Activated T-helper 1 cell treated with anti-CD3 and anti-CD28 coated beads, Interleukin-12 subunit alpha, Interleukin-12 subunit beta, Interleukin-2, Interleukin-4 antibody, amounts not matched to agents 30 ng/mL and 10 ng/mL and 1 ng/mL, durations not matched to agents 14 hours and 24 hours and 36 hours (primary cell): ENCODE measurements at places on chromosomes 2 and 18.
A peak's percentile ranks its signal among the peaks of the same experiment; 100 is the strongest.

DNA sequence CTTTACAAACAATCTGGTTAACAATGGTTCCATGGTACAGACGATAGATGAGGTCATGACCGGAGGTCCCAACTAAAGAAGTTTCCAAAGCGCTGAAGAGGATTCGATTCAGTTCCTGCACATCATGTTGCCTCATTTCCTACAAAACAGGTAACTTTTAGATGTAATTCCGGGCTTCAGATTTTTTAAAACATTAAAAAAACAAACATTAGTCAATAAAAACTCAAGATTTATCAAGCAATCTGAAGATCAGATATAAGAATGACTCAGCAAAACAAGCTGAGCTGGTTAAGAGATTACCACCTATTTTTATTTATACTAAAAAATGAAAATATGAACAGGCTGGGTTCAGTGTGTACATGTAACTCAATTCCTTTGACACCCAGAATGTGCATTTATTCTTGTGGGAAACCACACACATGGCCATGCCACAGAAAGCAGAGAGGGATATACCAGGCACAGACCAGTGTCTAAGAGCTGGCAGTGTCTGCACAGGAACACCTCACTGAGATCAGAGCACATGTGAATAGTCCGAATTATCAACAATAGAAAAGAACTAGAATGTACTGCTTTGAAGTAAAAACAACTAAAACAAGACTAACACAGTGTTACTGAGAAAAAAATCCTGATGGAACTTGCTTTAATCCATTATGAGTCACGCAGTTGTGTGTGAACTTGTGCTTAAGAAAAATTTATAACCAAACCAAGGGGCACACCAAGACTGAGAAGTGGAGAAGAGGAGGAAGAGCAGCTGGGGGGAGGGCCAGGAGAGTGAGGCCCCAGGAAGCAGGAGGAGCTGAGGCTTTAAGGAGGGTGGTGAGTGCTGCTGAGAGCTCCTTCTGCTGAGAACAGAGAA lies 9.5 kb downstream of the USP40 start:
- no peak for DNase-seq

DNA sequence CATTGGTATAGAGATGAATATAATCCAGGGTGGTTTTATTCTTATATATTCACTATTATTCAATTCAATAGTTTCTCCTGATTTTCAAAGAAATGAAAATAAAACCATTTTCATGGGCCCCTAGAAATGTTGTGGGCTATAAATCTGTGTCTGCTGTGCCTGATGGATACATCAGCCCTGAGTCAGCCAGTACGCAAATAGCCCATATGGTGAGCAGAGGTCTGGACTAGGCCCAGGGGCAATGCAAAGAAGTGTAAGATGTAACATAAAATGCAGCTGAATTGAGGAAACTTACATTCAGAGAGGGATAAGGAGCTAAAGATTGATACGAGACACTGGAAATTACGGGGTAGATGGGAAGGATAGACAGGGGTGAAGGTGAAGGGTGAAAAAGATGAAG lies 122.5 kb downstream of the MAIP1 start:
- DNase-seq = no peak

GRCh38 chr2:224134003-224134734 lies 95.1 kb upstream of the SERPINE2 start:
- no peak for DNase-seq

GRCh38 chr2:224596289-224596688 lies 11.1 kb upstream of the CUL3 start:
- DNase-seq = no peak

GRCh38 chr2:41414486-41415230 lies 633.2 kb upstream of the PKDCC start:
- no peak for DNase-seq

GRCh38 chr2:37415128-37415820 lies 70.8 kb downstream of the QPCT start:
- no peak for DNase-seq

GRCh38 chr2:101698014-101698843 lies 722 bp downstream of the MAP4K4 start:
- DNase-seq = no peak

DNA sequence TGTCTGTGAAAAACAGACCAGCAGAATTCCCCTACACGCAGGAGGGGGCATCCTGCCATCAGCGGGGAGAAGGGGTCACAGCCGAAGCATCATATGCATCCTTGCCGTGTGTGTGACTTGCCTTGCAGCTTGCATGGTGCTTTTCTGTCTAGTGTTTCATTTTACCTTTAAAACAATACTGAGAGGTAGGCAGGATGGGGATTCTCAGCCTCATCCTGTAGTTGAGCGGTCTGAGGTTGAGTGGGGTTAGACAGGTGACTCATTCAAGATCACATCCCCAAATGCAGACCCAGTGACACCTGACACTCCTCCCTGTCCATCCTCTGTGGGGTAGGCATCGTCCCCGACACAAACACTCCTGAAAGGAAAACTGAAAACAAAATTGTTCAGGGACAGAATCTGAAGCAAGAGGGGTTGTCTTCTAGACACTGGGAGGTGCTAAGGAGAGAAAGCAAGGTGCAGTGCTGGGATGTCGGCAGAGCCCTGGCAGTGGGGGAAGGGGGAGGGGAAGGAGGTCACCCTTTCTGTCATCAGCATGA lies 7.9 kb downstream of the ARL4C start:
- DNase-seq = peak; percentile 80

DNA sequence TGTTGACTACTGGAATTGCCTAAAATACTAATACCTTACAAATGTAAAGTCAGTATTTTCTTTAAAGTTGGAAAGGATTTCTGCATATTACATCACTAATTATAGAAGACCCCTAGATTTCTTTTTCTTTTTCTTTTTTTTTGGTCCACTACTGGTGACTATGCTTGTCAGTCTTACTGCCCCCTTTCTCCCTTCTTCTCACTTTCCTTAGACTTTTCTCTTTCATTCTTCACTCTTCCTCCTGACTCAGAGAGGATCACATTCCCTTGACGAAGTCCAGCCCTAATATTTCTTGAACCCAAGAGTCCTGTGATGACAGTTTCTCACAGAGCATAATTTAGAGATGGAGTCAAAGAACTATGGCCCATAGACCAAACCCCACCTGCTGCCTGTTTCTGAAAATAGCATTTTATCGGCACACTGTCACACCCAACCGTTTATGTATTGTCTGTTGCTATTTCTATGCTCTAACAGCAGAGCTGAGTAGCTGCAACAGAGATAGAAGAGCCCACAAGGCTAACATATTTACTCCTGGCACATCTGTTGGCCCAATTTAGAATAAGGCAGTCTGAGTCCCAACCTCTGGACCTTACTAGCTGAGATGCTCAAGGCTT lies 40.6 kb upstream of the RIOK3 start:
- no peak for DNase-seq

GRCh38 chr2:225340923-225341322 lies 58.6 kb upstream of the NYAP2 start:
- no peak for DNase-seq
